ENCODE measurements at places on chromosomes 4 and X. TPM values are rescaled to one million over a fixed set of nuclear protein-coding genes. Genes with fewer than 3 reads are reported as not detected.

- no peak for DNase-seq
- no peak overlapping the region for H3K4me3 ChIP-seq
- no peaks in the 10 kb centered on the region for H3K4me1 ChIP-seq
- H3K27me3 ChIP-seq = peaks cover 5% of the 10 kb centered on the region
- H3K36me3 ChIP-seq = no peaks in the 10 kb centered on the region
Observed at GRCh38 chrX:137234651-137235402, 201.0 kb upstream of the GPR101 start.

- no peaks in the 10 kb centered on the region for H3K27me3 ChIP-seq
- no peaks in the 10 kb centered on the region for H3K36me3 ChIP-seq
- no peak overlapping the region for H3K27ac ChIP-seq
- DNase-seq = no peak
- H3K4me1 ChIP-seq = peaks cover 6% of the 10 kb centered on the region
Observed at GRCh38 chrX:68842351-68842750, 13.5 kb downstream of the EFNB1 start.

ZCCHC18 gene
- total RNA-seq = 0.05 TPM

CXCL1 gene
- total RNA-seq = 3.6 TPM

DNA sequence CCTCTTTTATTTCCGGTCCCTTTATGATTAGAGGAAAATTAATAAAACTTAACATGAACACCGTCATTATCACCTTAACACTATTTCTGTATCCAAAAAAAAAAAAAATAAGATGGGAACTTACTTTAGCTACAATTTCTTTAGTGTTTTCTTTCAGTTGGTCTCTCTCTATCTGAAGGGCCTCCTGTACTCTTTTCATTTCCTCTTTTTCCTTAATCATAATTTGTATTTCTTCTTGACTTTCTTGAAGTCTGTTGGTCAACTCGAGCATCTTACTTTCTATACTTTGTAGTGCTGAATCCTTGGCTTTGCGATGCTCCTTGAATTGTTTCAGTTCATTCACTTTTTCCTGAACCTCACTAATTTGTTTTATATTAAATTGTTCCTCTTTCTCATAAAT, 45.3 kb upstream of the BDH2 start:
- no peaks in the 10 kb centered on the region for H3K4me1 ChIP-seq
- DNase-seq = no peak
- no peak overlapping the region for H3K4me3 ChIP-seq
- H3K36me3 ChIP-seq = no peaks in the 10 kb centered on the region
- H3K27me3 ChIP-seq = no peaks in the 10 kb centered on the region

DMD gene
- total RNA-seq = 29.5 TPM

DNA sequence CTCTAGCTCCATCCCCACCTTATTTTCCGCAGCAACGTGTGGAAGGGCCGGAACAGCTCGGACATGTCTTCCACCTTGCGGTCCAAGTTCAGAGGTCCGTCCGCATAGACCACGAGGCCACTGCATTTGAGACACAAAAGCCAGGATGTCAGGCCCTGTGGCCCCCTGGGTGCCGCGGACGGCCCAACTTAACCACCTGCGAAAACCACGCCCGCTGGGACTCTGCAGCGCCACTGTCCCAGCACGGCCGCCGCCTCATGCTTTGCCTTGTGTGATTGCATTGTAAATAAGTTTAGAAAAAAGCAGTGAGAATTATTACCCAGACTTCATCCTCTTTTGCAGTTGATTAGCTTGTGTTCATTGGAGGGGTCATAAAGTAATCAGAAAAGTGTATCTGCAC, 58.2 kb upstream of the MXD4 start:
- no peak overlapping the region for H3K4me3 ChIP-seq
- no peak for DNase-seq
- H3K4me1 ChIP-seq = no peaks in the 10 kb centered on the region
- H3K27me3 ChIP-seq = no peaks in the 10 kb centered on the region

DNA sequence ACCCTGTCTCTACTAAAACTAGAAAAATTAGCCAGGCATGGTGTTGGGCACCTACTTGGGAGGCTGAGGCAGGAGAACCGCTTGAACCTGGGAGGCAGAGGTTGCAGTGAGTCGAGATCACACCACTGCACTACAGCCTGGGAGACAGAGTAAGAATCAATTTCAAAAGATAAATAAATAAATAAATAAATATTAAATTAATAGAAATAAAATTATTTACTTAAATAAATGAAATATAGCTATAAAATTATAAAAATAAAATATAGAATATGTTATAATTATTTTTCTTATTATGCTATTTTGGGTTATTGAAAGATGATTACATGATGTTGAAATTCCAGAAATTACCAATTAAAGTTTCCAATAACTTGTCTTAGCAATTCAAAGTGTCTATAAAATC, 1029.8 kb upstream of the AGA start:
- H3K4me1 ChIP-seq = no peaks in the 10 kb centered on the region
- H3K27me3 ChIP-seq = no peaks in the 10 kb centered on the region
- no peak overlapping the region for H3K4me3 ChIP-seq
- H3K36me3 ChIP-seq = no peaks in the 10 kb centered on the region
- DNase-seq = no peak
- no peak overlapping the region for H3K27ac ChIP-seq

GRCh38 chr4:1082215-1083182, 30.9 kb downstream of the RNF212 start:
- peak; percentile 91 for DNase-seq
- H3K36me3 ChIP-seq = no peaks in the 10 kb centered on the region
- no peaks in the 10 kb centered on the region for H3K27me3 ChIP-seq
- peak overlapping the region; percentile 81 for H3K27ac ChIP-seq

- H3K4me3 ChIP-seq = no peak overlapping the region
- no peaks in the 10 kb centered on the region for H3K4me1 ChIP-seq
- H3K36me3 ChIP-seq = no peaks in the 10 kb centered on the region
- no peak overlapping the region for H3K27ac ChIP-seq
Observed at GRCh38 chr4:54229631-54230483, 764 bp downstream of the PDGFRA start.

LEF1 gene
- 1.1 TPM for total RNA-seq

QRFPR gene
- total RNA-seq = not detected

CENPVL3 gene
- total RNA-seq = not detected

CXCL13 gene
- total RNA-seq = not detected

AR gene
- total RNA-seq = 2.7 TPM

DNA sequence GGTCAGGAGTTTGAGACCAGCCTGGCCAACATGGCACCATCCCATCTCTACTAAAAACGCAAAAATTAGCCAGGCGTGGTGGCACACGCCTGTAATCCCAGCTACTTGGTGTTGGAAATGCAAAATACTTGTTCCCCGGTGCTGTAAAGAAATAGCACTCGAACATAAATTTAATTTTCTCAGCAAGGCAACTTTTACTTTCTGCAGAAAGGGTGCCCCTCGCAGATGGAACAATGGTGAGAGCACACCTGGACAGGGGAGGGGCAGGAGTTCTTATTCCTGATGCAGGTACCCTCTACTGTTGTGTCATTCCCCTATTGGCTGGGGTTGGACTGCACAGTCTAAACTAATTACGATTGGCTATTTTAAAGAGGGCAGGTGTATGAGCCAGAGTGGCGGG, 139.7 kb downstream of the FHIP1A start:
- no peaks in the 10 kb centered on the region for H3K36me3 ChIP-seq
- H3K27ac ChIP-seq = no peak overlapping the region
- H3K27me3 ChIP-seq = no peaks in the 10 kb centered on the region
- no peak for DNase-seq

GRCh38 chr4:20418861-20419451, 167.3 kb downstream of the SLIT2 start:
- peak overlapping the region; percentile 26 for H3K4me3 ChIP-seq
- no peaks in the 10 kb centered on the region for H3K36me3 ChIP-seq
- no peak for DNase-seq
- no peaks in the 10 kb centered on the region for H3K4me1 ChIP-seq
- no peaks in the 10 kb centered on the region for H3K27me3 ChIP-seq

PPP2R2C gene
- total RNA-seq = 0.69 TPM

DNA sequence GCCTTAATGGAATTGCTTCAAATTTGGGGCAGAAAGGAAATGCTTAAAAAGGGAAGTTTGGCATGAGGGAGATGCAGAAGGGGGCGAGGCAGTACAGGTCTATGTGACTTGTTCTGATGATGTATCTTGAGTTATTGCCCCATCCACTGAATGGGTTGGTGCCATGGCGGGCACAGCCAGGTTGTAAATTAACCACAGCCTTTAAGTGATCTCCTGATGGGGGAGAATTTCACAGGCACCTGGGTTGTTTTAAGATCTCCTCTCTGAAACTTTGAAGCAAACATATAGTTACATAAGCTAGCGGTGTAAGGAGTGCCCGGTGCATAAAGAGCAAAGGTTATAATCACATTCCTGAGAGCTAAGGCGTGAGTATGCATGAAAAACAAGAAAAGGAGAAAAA, 37.0 kb downstream of the NPY5R start:
- no peaks in the 10 kb centered on the region for H3K36me3 ChIP-seq
- H3K4me3 ChIP-seq = no peak overlapping the region
- DNase-seq = no peak

DNA sequence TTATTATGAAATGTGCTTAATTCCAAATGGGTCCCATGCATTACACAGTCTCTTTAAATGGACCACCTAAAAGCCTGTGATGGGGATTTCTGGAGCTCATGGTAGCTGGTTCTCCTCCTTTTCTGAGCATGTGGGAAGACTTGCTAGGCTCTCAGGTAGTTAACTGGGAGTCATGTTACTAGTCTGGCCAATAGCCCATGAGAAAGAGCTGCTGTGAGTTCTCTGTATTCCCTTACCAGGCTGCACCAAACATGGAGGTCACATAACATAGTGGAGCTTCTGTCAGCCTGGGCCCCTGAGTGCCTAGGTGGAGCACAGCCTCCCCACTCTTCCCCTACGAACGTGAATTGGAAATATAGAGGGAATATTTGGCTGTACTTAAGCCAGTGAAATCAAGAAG, 198.4 kb downstream of the MAML3 start:
- H3K36me3 ChIP-seq = no peaks in the 10 kb centered on the region
- H3K27ac ChIP-seq = no peak overlapping the region
- H3K27me3 ChIP-seq = no peaks in the 10 kb centered on the region
- no peaks in the 10 kb centered on the region for H3K4me1 ChIP-seq
- no peak overlapping the region for H3K4me3 ChIP-seq

DNA sequence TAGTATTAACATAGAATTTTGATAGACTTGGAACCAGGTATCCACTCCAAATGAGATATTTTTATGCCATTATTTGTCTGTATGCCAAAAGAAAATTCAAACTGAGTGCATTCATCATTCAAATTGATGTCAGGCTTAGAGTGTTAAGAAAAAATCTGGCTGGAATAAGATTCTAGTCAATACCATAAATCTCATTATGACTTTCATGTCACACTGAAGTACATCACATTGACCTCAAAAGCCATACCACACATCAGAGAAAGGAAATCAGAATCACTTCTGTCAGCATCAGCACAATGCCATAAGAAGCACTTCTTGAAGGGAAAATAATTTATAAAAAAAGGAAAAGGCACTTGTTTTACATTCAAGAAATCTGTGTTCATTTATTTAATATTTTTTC, 119.0 kb upstream of the BMP3 start:
- H3K4me1 ChIP-seq = no peaks in the 10 kb centered on the region
- DNase-seq = no peak
- no peak overlapping the region for H3K4me3 ChIP-seq
- no peaks in the 10 kb centered on the region for H3K36me3 ChIP-seq
- no peak overlapping the region for H3K27ac ChIP-seq

GRCh38 chr4:183588169-183588675, 70.8 kb downstream of the RWDD4 start:
- H3K4me1 ChIP-seq = peaks cover 8% of the 10 kb centered on the region
- no peaks in the 10 kb centered on the region for H3K36me3 ChIP-seq
- no peak for DNase-seq

Measured in pancreas (tissue), 10 donors.